Activated effector memory CD4-positive, alpha-beta T cell treated with Interleukin-2 at 50 U/mL for 16 hours (primary cell): ENCODE measurements at places on chromosomes 2 and 18.

- no peak for DNase-seq
Measured at GRCh38 chr2:42788882-42789281, 3.5 kb downstream of the HAAO start.

- DNase-seq, result no peak
Measured at GRCh38 chr18:59202258-59202820, 17.6 kb upstream of the GRP start.

DNA sequence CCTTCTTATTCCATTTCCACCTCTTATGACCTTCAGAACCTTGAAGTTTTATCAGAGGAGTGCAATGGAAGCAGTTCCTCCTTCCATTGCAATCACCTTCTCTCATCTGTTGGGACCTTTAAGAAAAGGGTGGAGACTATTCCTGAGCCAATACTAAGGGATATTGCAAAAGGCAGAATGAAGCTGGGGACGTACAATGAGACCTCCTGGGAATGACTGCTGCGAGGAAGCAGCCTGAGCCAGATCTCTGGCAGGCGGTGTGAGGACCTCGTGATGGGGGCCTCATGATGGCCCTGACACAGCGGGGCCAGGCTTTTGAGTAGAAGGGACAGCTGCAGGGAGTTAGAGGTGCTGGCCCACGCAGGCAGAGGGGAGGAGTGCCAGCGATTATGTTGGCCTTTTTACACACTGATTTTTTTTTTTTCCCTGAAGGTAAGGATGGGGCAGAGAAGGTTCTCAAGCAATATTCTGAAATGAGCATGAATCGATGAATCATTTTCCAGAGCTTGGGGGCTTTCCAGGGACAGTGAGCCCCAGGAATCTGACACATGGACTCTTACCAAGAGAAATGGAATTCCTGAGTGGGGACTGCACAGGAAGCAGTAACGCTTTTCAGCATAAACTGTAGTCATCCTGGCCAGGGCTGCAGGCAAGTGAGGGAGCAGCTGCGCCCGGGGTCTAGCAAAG, 40.0 kb upstream of the LAPTM4A start:
- DNase-seq, result no peak

- DNase-seq, result no peak
Measured at GRCh38 chr2:162196638-162197037, 44.6 kb upstream of the GCG start.

GRCh38 chr2:120237491-120237902, 14.3 kb upstream of the TMEM185B start:
- no peak for DNase-seq

DNA sequence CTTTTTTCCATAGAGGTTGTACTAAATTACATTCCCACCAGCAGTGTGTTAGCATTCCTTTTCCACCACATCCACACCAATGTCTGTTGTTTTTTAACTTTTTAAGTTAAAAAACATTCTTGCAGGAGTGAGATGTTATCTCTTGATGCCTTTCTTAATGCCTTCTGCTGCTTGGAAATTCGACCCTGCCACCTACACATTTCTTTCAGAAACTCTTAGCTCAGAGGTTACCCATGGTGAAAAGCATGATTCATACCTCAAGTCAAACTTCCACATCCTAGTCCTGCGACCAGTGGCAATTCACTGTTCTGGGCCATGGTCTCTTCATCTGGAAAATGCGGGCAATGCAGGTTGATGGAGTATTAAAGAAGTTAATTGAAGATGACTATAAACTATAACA, 12.7 kb upstream of the HNMT start:
- no peak for DNase-seq
